ENCODE measurements at places on chromosomes 1 and 21. TPM values are rescaled to one million over a fixed set of nuclear protein-coding genes. Genes with fewer than 3 reads are reported as not detected.

HES3 gene
- not detected for total RNA-seq

DNA sequence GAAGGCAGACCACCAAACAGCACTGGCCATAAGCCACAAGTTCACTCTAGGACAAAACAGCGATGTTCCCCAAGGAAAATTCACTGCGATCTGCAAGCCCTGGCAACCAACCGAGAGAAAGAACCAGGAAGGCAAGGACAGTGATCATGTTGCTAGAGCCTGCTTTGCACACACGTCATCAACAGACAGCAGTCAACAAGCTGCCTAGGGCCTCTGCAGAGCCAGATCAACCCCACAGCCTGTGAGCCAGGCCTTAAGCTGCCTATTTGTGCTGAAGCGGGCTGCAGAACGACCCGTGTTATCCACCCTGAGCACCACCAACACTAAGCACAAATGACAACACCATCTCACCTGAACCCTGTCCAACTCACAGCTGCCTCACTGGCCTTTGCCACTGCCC is 6.2 kb upstream of the YRDC start:
- no peak for DNase-seq
- no peak overlapping the region for H3K4me3 ChIP-seq
- H3K4me1 ChIP-seq: peaks cover 2% of the 10 kb centered on the region
- no peaks in the 10 kb centered on the region for H3K36me3 ChIP-seq

GRCh38 chr1:107936498-107937481 is 28.2 kb downstream of the VAV3 start:
- no peaks in the 10 kb centered on the region for H3K4me1 ChIP-seq
- H3K36me3 ChIP-seq: no peaks in the 10 kb centered on the region
- H3K27ac ChIP-seq: no peak overlapping the region
- H3K4me3 ChIP-seq: no peak overlapping the region
- no peak for DNase-seq
- no peaks in the 10 kb centered on the region for H3K27me3 ChIP-seq

EXO1 gene
- total RNA-seq: 1.3 TPM

GRCh38 chr1:15727866-15728534 is 8.1 kb upstream of the SLC25A34 start:
- no peak overlapping the region for H3K27ac ChIP-seq
- H3K4me1 ChIP-seq: no peaks in the 10 kb centered on the region
- H3K27me3 ChIP-seq: no peaks in the 10 kb centered on the region
- DNase-seq: no peak

DNA sequence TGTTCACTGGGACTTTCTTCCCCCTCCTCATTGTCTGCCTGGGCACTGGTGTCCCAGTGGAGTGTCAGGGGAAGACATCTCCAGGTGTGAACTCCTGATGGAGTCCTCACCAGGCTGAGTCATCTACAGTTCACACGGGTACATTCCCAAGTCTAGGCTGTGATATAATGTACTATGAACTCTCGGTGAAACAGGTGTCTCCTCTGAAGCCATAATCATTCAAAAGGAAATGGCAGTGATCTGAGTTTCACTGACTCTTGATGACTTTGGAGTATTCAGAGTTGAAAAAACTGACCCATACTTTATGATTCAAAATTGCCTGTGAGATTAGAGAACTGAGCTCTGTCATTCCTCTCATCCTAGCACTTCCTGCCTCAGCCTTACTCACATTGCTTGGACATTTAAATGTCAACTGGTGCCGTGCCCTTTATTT is 9.1 kb downstream of the LAMC2 start:
- no peak overlapping the region for H3K4me3 ChIP-seq
- H3K36me3 ChIP-seq: no peaks in the 10 kb centered on the region
- H3K4me1 ChIP-seq: no peaks in the 10 kb centered on the region
- DNase-seq: no peak
- no peaks in the 10 kb centered on the region for H3K27me3 ChIP-seq
- H3K27ac ChIP-seq: no peak overlapping the region

DNA sequence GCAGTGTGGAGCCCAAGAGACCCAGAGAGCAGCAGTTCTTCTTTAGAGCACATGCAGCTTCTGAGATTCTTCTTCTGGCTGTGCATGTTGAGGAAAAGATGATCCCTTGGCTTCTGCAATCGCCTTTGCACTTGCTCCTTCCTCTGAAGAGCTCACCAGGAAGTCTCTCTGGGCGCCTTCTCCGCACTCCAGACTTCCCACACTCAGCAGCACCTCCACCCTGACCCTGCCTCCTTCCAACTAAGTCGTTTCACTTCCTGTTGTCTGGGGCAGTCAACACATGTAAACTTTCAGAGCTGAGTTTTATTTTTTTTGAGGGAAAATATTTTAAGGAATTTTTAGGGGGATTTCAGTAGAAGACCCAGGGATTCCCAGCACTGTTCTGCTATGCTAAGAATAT is 73.4 kb upstream of the F3 start:
- no peaks in the 10 kb centered on the region for H3K36me3 ChIP-seq
- no peak overlapping the region for H3K27ac ChIP-seq
- no peaks in the 10 kb centered on the region for H3K27me3 ChIP-seq
- H3K4me1 ChIP-seq: peaks cover 4% of the 10 kb centered on the region
- H3K4me3 ChIP-seq: no peak overlapping the region

DNA sequence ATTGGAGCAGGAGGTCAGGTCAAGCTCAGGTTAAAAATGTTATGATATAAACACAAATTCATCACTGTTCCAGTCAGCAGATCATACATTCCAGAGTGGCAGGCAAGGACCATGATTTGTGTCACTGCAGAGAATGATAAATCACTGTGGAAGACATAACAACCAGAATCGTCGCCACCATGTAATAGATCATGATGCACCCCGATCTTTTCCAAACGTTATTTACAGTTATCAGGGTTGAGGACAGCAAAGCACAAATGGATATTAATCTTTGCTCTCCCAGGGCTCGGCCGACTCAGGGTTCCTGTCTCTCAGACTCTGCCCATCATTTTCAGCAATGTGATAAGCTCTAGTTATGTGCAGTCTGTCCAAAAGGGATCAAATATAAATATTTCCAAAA is 122.7 kb downstream of the ZBTB18 start:
- H3K27ac ChIP-seq: no peak overlapping the region
- no peaks in the 10 kb centered on the region for H3K36me3 ChIP-seq
- no peaks in the 10 kb centered on the region for H3K4me1 ChIP-seq
- DNase-seq: no peak

RAB3B gene
- 4.2 TPM for total RNA-seq

FNDC10 gene
- total RNA-seq: 2.0 TPM

GRCh38 chr1:83516369-83516768 is 482.6 kb downstream of the TTLL7 start:
- no peak for DNase-seq
- H3K4me3 ChIP-seq: no peak overlapping the region
- no peak overlapping the region for H3K27ac ChIP-seq
- no peaks in the 10 kb centered on the region for H3K36me3 ChIP-seq

- DNase-seq: no peak
- no peaks in the 10 kb centered on the region for H3K36me3 ChIP-seq
- no peak overlapping the region for H3K27ac ChIP-seq
These were observed 5.1 kb downstream of the OR2T4 start for GRCh38 chr1:248366609-248367008.

- peak overlapping the region; percentile 72 for H3K4me3 ChIP-seq
- no peaks in the 10 kb centered on the region for H3K27me3 ChIP-seq
- DNase-seq: peak; percentile 91
- H3K27ac ChIP-seq: peak overlapping the region; percentile 99
- H3K36me3 ChIP-seq: no peaks in the 10 kb centered on the region
These were observed 705 bp upstream of the SLC50A1 start for GRCh38 chr1:155134880-155135414.

TMCC2 gene
- total RNA-seq: 7.8 TPM

DNA sequence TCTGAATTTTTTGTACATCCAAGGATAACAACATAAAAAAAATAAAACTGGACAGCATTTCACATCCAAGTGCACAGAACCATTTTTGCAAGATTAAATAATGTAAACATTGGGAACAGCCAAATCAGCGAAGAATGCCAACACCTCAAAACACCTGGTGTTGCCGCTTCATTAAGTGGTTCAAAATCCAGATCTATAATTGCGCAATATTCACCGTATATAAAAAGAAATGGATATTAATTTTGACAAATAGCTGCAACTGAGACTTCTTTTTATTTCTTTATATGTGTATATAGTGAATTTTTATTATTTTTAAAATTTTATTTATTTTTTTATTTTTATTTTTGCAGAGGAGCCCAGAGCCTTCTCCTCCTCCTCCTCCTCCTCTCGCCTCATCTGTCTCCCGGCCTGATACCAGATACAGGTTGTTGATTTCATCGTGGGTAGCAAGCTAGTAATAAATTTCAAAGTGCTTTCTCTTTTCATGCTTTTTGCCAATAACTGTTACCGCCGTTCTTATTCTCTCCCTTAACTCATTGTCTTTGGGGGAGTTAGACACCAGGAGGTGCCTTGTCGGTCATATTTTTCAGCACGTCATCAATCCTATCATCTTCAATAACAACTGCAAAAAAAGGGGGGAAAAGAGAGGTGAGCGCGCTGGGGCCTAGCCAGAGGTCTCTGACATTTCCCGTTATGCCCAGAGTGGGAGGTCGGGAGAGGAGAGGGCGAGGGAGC is 2.7 kb downstream of the CAMK2N1 start:
- H3K4me3 ChIP-seq: peak overlapping the region; percentile 81
- peaks cover 13% of the 10 kb centered on the region for H3K4me1 ChIP-seq
- no peaks in the 10 kb centered on the region for H3K27me3 ChIP-seq
- H3K36me3 ChIP-seq: no peaks in the 10 kb centered on the region

DNA sequence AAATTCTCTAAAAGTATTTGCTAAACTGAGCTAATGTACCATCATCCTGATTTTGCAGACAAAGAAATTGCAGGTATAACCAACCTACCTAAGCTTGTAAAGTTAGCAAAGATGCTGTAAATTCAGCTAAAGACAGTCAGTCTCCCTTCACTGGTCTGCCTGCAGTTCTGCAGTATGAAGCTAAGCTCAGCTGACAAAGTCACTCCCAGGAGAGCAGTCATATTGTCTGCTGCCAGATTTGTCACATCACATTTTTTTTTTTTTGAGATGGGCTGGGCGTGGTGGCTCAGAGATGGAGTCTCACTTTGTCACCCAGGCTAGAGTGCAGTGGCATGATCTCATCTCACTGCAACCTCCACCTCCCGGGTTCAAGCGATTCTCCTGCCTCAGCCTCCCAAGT is 8.9 kb upstream of the CMPK1 start:
- DNase-seq: no peak
- no peak overlapping the region for H3K27ac ChIP-seq
- H3K27me3 ChIP-seq: no peaks in the 10 kb centered on the region
- no peak overlapping the region for H3K4me3 ChIP-seq
- H3K36me3 ChIP-seq: no peaks in the 10 kb centered on the region

DNA sequence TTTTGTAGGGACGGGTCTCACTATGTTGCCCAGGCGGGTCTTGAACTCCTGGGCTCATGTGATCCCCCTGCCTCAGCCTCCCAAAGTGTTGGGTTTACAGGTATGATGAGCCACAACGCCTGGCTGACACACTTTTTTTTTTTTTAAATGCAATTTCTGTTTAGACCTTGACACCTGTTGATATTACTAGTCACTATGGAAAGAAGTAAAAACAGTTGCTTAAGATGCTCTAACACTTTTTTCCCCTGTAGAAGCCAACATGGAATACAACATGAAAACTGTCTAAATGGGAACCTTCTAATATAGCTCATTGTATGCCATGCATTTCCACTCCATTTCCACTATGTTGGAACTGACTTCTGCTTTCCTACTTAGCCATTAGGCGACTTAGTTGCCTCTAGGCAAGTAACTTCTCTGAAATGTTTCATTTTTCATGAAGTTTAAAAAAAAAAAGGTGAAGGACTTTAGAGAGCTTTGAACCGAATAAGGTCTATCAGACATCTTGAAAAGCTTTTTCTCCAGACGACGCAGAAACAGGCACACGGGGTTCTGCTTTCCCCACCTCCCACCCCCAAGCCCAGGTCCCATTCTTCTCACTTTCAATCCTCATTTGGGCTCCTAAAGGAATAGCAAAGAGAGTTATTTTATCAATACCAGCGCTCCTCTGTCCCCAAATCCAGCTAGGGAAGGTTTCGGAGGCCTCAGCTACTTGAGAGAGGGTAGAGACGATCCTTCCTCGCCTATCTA is 648 bp upstream of the DR1 start:
- peak overlapping the region; percentile 91 for H3K4me3 ChIP-seq
- no peaks in the 10 kb centered on the region for H3K4me1 ChIP-seq
- DNase-seq: no peak
- no peaks in the 10 kb centered on the region for H3K27me3 ChIP-seq

DNA sequence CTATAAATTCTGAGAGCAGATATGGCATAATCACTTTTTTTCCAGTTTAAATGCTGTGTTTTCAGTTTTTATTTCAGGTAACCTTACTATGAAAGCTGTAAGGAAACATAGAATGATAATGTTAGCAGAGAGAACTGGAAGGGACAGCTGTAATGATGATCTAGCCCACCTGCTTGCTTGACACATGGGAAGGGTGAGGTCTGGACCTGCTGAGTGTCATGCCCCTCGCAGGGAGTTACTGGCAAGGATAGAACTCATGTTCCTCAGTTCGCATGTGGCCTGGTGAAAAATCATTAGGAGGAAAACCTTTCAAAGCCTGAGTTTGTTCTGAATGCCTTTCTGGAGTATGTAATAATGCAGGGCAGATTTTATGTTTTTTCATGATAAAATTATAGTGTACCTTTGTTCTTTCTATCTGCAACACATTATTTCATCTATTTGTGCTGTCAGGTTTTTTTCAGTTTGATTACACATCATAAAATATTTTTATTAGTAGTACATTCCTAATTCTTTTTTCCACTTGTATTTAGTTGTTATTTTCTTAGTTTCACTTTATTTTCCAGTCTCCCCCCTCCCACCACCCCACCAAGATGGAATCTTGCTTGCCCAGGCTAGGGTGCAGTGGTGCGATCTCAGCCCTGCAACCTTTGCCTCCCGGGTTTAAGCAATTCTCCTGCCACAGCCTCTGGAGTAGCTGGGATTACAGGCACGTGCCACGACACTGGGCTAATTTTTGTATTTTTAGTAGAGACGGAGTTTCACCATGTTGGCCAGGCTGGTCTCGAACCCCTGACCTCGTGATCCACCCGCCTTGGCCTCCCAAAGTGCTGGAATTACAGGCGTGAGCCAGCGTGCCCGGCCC is 8.0 kb downstream of the DDI2 start:
- no peak for DNase-seq
- no peak overlapping the region for H3K4me3 ChIP-seq
- peaks cover 4% of the 10 kb centered on the region for H3K4me1 ChIP-seq
- no peaks in the 10 kb centered on the region for H3K27me3 ChIP-seq

GRCh38 chr1:42825036-42825851 is 8.0 kb upstream of the SVBP start:
- no peak for DNase-seq
- no peaks in the 10 kb centered on the region for H3K36me3 ChIP-seq
- H3K27ac ChIP-seq: no peak overlapping the region
- no peak overlapping the region for H3K4me3 ChIP-seq
- no peaks in the 10 kb centered on the region for H3K4me1 ChIP-seq
- no peaks in the 10 kb centered on the region for H3K27me3 ChIP-seq
